ENCODE measurements at places on chromosomes 2 and 18.

DNA sequence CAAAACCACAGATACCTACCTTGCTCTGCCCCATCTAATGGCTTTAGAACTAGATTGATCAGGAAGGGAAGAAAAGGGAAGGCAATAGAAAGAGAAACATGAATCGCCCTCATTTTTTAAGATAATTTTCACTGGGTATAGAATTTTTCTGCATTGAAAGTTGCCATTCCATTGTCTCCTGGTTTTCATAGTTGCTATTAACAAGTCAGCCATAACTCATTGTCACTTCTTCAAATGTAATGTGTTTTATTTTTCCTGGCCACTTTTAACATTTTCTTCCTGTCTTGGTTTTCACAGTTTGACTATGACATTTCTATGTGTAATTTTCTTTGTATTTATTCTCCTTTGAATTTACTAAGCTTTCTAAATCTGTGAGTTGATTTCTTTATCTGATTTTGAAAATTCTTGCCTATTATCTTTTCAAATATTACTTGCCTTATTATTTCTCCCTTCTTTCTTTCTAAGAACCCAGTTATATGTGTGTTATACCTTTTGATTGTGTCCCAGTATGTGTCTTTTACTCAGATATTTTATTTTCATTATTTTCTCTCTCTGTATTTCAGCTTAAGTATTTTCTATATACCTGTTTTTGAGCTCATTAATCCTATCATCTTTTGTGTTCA lies 85.5 kb upstream of the GLI2 start:
- no peak for DNase-seq

DNA sequence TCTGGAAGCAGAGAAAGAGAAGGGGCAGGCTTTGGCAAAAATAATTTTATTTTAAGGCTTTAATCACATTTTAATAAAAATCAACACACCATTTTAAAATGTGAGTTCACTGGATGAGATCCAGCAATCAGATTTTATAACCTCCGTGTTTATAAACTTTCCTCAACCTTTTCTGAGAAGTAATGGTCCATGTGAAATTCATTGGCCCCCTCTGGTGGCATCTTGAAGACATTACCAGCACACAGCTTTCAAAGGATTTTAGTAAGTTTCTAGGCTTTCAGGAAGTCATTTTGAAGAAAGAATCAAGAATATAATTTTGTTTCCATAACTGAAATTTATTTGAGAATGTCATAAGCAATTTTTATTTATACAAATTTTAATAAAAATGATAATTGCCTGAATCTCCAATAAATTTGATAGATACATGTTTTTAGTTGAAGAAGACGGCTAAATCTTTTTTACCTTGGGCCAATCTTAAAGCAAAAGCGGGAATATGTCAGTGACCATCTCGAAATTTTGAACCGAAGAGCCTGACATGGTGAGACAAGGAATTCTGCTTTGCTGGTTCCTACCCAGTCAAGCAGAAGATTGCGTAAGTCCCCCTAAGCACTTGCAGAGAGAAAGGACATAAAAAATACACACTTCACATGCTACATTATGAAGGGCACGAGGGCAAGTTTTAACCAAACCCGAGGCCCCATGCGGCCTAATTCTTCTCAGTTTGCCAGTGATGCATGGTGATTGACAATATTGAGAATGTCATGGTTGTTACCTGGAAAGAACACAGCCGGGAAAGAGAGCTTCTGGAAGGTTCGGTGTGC lies 128.4 kb upstream of the CBLN2 start:
- no peak for DNase-seq

DNA sequence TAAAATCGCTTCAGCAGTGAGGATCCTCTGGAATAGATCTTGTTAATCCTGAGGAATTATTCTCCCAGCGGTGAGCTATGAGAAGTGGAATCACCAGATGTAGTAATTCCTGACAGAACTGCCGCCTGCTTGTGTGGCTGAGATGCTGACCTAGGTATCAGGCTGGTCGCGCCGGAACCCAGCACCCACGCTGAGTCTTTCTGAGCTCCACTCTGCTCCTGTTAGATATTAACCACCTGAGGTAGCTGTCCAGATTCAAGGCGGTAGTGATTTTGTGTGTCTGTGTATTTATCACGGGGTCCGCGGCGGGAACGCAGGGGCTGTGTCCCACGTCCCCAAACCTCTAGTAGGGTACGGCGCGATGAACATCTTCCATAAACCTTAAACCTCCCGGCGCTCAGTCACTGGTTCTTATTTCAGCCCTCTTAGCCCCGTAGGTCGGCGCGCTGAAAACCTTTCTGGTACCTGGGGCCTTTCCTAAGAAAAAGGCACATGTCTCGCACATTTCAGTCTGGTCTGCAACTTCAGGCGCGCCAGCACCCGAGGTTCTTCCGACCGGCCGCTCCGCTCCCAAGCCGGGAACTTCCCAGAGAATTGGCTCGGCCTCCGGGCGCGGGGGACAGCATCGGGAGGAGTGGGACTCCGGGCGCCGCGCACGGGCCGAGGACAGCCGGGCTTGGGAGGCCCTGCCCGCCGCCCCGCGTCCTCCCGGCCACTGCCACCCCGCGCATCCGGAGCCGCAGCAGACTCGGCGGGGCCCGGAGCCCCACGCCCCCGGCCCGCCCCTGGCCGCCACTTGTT lies 542 bp upstream of the CNNM3 start:
- DNase-seq = no peak

DNA sequence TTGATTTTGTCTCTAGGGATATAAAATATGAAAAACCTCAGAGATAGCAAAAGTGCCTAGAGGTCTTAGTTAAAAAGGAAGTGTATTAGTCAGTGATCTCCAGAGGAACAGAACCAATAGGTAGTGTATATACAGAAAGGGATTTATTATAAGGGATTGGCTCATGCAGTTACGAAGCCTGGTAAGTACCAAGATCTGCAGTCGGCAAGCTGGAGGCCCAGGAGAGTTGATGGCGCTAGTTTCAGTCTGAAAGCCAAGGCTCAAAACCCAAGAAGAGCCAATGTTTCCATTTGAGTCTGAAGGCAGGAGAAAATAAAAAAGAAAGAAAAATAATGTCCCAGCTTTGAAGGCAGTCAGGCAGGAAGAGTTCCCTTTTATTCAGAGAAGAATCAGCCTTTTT lies 93.3 kb downstream of the COLEC12 start:
- no peak for DNase-seq

- no peak for DNase-seq
Measured at GRCh38 chr18:63575681-63576080, 11.5 kb upstream of the SERPINB13 start.

DNA sequence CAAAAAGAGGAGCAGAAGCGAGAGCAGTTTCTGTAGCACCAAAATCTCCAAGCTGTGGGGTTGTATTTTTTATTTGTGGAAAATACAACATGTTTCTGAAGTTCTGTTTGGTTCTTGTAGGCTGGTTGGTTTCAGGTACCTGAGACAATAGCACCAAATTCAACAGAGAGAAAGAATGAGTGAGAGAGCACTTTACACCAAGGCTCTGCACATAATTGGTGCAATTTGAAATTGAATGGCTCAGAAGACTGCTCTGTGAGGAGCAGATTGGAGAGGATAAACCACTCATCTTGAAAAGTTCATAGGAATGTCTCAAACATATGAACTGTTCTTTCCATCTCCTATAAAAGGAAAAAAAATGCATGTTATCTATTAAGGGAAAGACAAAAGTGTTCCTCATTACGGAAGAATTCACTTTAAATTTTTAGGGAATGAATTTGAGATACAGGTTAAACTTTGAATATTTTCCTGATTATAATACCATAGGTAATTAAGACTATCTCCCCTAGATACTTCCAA lies 175.1 kb downstream of the ATAD2B start:
- no peak for DNase-seq

Data from stimulated activated CD4-positive, alpha-beta T cell treated with anti-CD3 and anti-CD28 coated beads, TNF-alpha, amount 100 ng/mL, for 24 hours (primary cell).